ENCODE measurements at places on chromosomes 2 and 18. TPM values are rescaled to one million over a fixed set of nuclear protein-coding genes. Genes with fewer than 3 reads are reported as not detected.

DNA sequence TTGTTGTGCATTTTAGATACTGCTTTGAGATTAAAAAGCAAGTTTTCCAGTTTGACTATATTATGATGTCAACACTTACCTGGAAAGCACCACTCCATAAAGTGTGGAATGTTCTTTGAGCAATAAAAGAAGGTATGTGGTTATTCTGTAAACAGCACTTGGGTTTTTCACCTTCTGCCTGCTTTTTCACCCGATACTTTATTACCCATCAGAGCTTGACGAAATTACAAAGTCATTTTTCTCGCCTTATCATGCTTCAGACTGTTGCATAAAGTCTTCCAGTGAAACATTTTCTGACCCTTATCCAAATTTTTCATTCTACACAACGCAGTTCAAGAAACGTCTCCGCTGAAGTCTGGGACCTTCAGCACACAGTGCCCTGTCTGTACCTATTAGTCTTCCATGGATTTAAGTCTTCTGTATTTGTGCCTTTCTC lies 25.2 kb downstream of the CAB39 start:
- no peak for DNase-seq

The POTEC gene
- total RNA-seq: not detected

The C2orf66 gene
- 0.28 TPM for total RNA-seq

The BOK gene
- total RNA-seq: 2.7 TPM

- DNase-seq: no peak
These were observed 19.2 kb upstream of the CAPN13 start for GRCh38 chr2:30826481-30826880.

- no peak for DNase-seq
These were observed 31.2 kb upstream of the GALM start for GRCh38 chr2:38634684-38635083.

DNA sequence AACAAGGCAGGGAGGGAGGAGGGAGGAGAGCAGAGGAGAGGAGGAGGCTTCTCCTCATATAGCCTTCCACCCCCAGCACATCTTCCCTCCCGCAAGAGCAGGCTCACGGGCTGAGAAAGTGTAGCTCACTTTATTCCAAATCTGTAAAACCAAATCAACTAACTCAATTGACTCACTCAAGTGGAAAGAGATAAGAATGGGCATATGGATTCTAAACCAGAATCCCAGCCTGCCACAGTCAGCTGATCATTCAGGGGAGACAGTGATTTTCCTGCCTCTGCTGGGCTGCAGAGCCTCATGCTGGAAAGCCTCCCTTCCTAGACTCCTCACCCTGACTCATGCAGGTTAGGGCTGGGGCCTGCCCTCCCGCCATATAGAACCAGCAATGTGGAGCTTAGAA lies 4.2 kb upstream of the TWSG1 start:
- DNase-seq: no peak

The IL1RL1 gene
- total RNA-seq: not detected

- DNase-seq: no peak
These were observed 317.9 kb upstream of the VRK2 start for GRCh38 chr2:57728691-57729090.

GRCh38 chr18:9869715-9870430 lies 15.9 kb upstream of the TXNDC2 start:
- peak; percentile 52 for DNase-seq

- peak; percentile 15 for DNase-seq
These were observed at the start of gene SH3YL1 for GRCh38 chr2:263774-264492. Gene SH3YL1 (minus strand): TSS chr2:264032. CDS start chr2:263984, 48 bp downstream.

The REG3A gene
- total RNA-seq: not detected

DNA sequence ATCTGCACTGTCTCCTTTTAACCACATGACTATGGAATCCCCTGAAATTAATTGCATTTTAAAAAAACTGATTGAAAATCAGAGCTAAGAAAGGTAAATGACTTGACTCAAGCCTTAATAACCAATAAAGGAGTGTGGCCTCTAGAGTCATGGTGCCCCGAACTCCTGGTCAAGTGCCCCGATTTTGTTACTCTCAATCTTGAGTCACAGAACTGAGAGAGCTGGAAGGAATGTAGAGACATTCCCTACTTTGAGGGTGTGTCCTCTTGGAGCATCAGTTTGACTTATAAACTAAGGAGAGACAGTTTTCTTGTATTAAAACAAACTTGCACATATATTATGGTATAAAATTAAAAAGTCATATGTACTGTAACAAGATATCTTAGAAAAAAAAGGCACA lies 2.4 kb downstream of the WDR43 start:
- DNase-seq: peak; percentile 11

DNA sequence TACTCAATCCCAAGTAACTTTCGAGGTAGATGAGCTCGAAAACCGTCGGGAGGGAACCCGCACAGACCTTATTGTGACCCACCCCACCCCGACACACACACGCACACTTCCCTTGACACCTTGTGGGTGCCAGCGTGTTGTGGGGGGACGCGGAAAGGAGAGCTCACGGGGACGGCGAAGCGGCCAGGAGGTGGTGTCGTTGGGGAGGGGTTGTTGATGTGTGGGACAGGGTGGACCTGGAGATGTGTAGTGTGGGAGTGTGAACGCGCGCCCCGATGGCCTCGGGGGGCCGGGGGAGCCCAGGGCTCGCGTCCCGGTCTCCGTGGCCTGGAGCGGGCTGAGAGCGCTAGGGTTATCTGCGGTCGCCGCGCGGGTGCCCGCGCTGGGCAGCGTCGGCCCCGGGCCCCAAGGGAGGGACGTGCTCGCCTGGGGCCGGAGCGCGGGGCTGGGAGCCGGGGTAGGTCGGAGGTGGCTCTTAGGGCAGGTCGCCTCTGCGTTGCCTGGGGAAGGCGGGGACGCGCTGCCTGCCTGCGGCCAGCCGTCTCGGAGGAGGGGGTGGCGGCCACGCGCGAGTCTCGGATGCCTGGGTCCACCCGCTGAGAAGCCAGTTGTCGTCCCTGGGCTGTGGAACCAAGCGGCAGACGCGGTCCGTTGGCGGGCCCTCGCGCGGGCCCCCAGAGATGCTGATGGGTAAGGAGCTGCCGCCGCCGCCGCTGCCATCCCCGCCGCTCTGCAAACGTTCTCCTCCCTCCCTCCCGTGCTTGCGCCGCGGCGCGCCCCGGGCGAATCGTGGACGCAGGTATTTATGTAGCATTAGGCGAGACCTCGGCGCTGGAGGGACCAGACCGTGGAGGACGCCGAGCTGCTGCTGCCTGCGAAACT lies 1.6 kb downstream of the KLHL29 start:
- peak; percentile 25 for DNase-seq

DNA sequence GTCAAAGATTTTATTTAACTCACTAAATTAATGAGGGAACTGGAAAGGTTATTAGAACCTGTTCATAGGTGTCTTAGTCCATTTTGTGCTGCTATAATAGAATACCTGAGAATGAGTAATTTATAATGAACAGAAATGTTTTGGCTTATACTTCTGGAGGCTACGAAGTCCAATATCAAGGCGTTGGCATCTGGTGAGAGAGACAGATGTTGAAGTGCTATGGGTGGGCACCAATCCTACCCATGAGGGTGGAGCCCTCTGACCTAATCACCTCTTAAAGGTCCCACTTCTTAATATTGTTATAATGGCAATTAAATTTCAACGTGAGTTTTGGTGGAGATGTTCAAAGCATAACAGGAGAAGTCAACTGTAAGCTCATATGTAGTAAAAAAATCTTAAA lies 5.1 kb downstream of the RPIA start:
- DNase-seq: no peak

DNA sequence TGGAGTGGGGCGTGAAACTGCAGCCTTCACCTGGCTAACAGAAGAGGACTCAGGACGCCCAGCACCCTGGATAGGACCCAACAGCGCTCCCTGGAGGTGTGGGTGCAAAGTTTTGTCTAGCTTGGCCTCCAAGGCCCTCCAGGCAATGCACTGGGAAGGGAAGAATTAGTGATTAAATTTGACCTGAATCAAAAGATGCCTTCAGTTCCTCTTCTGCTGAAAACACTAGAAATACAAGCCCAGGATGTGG lies 779 bp upstream of the TRIB2 start:
- DNase-seq: peak; percentile 89

- DNase-seq: no peak
These were observed 79.7 kb downstream of the AGAP1 start for GRCh38 chr2:235573331-235574221.

DNA sequence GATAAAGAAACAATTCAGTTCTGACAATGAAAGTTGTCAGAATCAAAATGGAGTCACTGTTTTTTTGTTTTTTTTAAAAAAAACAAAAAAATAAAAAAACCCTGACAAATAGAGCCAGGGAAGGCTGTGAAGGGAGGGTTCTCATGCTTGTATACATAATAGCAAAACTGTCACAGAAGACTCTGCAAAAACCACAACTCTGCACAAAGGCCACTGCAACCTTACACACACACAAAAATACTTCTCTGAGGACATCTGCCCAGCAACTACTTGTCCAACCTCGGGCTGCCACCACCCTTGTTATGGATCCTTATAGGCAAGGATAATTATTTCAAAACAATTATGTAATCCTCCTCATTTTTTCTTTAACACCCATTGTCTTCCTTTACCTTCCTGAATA lies 41.9 kb upstream of the C2orf66 start:
- no peak for DNase-seq

DNA sequence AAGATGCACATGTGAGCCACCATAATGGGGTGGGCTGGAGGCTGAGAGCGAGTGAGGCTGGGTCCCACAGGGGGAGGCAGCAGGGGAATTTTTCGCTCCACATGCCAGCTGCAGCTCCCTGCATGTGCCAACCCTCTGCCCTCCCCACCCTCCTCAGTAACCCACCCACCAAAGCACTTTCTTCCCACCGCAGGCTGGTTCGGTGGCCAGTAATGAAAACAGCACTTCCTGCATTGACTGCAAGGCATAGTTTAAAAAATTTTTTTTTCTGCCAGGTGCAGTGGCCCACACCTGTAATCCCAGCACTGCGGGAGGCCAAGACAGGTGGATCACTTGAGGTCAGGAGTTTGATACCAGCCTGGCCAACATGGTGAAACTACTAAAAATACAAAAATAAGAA lies 147.5 kb upstream of the TTC39C start:
- no peak for DNase-seq

The UNC80 gene
- total RNA-seq: 1.6 TPM

DNA sequence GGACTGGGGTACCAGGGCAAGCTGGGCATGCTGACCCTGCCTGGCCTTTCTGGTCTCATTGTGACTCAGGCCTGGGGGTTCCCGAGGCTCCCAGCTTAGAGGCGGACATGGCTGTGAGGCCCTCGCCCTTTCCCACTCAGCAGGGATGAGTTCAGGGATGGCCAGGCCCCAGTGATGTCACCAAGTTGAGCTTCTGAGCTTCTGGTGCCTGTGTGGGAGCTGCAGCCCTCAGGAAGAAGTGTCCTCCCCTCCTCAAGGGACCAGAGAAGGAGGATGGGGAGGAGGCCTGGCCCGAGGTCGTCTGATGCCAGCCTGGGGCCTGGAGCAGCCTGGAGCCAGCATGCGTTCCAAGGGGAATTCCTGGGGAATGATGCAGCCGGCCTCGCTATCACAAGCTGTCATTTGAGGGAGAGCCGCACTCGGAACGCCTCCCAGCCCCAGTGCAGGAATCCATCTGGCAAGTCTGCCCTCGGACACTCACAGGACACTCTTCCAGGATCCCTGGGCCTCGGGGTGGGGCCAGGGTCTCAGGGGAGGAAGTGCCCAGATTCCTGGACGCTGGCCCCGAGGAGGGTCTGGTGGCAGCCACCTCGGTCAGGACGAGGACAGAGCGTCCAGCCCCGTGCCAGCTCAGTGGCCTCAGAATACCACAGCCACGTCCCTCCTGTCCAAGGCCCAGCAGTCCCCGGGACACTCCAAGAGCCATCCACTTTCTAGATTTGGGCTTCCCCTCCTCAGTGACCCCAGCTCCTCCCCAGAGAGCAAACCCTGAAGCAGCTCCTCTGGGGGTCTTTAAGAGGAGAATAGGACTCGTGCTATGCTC lies 61.2 kb upstream of the GPC1 start:
- no peak for DNase-seq

Data from A673 (cell line).